ENCODE measurements at places on chromosomes 2 and 18.

DNA sequence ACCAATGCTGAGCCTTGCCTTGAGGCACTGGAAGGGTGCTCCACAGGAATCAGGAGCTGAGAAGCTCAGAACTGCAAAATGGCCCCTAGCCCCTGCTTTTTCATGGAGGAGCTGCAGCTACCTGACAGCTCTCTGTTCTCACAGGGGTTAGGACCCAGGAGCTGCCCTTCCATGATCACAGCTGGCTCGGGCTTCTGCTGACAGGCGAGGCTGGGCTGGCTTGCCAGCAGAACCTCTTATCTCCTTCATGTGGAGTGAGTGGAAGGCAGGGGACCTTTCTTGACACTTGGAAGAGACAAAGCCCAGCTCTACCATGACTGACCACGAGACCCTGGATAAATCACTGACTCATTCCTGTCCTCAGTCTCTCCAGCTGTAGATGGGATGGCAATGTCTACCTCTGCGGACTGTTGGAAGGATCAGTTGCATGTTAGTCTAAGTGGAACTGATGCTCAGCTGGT lies 113.4 kb downstream of the CAPN13 start:
- no peak for DNase-seq

DNA sequence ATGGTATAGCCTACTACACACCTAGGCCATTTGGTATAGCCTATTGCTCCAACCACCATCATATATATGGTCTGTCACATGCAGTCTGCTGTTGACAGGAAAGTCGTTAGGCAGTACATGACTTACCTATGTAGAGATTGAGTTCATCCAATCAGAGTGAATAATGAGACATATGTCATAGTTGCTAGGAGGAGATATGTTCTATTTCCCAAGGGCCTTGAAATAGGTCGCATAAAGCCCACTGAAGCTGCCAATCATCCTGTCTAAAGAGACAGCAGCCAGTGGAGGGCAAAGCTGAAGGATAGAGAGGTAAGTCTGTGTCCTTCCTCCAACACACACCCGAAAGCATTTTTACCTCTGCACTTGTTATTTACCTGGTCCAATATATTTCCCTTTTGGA lies 263.4 kb downstream of the PTPRM start:
- DNase-seq = no peak

DNA sequence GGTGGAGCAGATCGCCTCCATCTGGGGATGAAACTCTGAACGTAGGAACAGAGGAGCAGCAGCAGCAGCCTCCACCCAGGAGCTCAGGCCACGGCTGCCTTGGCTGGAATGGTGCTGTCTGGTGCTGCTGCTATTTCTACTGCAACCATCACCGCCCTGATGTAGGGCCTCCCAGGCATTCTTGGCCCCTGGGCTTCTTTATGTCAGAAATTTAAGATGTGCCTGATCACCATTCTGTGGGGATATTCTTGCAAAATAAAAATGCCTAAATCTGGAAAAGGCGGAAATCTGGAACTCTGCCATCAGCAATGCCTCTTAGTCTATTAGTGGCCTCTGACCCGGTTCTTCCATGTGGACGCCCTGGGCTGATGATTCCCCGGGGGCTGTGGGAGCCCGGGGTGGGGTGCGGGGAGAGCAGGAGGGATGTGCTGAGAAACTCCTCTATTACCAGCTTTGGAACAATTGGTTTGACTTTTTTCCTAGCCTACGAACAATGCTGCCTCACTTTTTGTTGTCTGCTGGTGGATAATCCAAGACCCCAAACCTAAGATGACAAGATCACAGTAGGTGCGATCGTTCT lies 47.2 kb downstream of the FAM124B start:
- no peak for DNase-seq

DNA sequence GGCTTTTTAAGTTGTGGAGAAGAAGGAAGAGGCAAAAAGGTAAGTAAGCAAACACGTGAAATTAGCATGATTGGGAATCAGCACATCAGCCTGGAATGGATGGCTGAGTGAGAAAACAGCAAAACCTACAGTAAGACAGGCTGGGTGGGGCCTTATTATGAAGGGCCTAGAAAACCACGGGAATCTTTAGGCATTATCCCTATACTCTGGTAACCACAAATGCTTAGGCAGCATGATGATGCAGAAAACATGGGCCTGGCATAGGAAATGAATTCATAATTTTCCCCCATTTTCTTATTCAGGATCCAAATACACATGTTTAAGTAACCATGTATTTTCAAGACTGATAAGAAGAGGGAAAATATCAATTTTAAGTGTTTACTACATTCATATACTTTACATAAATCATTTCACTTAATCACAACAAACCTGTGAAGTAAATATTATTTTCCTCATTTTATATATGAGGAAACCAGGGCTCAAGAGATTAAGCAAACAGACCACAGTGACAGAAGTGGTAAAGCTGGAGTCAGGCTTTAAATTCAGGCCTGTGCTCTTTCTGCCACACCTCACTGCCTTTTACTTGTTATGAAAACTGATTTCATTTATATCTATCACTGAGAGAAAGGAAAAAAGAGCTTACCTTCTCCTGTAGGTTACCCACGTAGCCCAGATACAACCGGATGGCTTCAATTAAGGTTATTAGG lies 4.0 kb downstream of the TMEM17 start:
- DNase-seq = no peak

DNA sequence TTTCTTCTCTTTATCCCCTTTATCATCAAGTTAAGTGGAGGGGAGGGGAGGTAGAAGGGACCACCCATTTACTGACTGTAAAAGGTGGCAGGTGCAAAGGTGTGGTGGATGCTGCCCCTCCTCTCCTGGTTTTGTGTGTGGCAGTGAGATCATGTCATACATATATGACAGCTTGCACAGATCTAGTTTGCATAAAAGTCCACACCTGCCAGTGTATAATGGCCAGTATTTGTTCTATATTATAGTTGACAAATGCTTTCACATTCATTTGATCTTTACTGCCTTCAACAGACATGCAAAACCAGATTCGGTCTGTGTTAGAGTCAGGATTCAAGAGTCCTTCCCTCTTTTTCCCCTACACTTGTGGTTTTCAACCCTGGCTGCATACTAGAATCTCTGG lies 55.1 kb downstream of the TGFA start:
- DNase-seq = no peak

GRCh38 chr2:217664761-217665160 lies 338.0 kb downstream of the TNS1 start:
- no peak for DNase-seq

DNA sequence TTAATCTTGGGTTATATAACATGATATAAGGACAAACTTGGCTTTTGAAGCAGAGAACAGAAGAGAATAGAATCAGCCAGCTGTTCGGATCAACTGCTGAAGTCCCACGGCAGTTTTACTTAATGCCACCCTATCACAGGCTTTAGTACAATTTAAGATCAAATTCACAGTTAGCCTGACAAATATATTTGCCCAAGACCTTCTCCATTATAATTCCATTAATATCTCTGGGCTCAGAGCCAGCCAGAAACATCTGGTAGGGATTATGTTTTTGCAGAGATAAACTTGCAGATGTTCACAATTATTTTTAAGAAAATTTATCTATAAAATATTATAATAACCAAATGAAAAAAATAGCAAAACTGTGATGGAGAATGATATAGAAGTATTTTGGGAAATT lies 381.4 kb downstream of the RAD51AP2 start:
- DNase-seq = no peak

DNA sequence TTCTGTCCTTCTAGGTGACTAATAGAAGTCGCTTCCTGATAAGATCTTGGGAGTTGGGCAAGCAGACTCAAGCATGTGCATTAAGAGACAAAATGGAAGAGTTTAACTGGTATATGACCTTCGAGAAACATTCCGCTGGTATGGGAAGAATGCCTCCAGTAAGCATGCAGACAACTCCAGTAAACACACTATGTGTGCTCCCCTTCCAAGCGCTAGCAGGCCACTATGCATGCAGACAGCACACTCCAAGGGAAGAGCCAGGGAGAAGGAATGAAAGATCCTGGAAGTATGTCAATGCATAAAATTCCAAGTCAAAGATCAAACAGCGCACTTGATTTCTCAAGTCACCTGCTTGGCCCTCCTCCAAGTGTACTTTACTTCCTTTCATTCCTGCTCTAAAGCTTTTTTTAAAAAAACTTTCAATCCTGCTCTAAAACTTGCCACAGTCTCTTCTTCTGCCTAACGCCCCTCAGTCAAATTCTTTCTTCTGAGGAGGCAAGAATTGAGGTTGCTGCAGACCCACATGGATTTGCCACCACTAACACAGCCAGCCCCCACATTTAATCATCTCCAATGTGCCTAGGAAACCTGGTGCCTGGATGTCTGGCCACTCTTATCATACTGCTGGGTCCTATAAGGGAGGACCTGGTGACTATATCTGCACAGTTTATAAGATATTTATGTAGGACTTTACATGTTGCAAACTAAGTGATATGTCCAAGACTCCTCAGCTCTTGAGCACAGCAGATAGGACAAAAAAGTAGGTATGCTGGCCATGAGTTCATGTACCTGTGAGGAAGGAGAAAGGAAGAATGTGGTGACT lies 239.8 kb downstream of the PDE11A start:
- DNase-seq = no peak

DNA sequence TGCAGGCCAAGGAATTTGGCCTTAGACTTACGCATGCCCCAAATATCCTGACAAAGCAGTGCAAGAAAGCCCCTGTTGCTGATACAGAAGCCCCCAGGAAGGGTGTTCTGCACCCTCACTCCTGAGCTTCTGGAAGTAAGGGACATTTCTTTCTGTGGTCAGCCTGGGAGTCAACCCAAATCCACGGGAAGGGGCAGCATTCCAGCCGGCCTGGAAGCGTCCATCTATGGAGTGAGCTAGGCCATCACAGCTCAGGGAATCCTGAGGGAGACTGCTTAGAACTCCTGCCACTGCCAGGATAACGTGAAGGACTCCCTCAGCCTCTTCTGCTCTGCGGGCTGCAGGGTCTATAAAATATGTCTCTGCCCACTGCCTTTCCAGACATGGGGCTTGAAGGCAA lies 173.9 kb downstream of the ANAPC1 start:
- DNase-seq = no peak

- DNase-seq = no peak
These were observed 117.5 kb downstream of the ESCO1 start for GRCh38 chr18:21483051-21483450.

DNA sequence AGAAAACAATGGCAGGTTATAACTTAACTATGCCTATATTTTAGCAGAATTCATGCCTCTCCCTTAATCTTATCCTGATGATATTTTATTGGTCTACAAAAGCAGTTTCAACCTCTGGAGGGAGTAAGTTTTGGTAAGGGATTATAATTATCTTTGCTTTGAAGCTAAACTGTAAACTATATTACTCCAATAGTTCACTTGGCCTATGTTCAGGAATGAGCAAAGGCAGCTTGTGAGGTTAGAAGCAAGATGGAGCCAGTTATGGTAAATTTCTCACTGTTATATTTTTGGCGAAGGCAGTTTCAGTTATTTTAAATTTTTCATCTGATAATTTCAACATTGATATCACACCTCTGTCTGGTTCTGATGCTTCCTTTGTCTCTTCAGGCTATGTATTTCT lies 192.5 kb upstream of the RGPD4 start:
- DNase-seq = no peak

- DNase-seq = no peak
These were observed 178.2 kb downstream of the LOXHD1 start for GRCh38 chr18:46478796-46479195.

- DNase-seq = no peak
These were observed at the start of gene C1GALT1C1L for GRCh38 chr2:43676322-43677050. Gene C1GALT1C1L, minus strand, starts transcription at chr2:43676429. Its CDS starts 107 bp downstream, at chr2:43676322.

DNA sequence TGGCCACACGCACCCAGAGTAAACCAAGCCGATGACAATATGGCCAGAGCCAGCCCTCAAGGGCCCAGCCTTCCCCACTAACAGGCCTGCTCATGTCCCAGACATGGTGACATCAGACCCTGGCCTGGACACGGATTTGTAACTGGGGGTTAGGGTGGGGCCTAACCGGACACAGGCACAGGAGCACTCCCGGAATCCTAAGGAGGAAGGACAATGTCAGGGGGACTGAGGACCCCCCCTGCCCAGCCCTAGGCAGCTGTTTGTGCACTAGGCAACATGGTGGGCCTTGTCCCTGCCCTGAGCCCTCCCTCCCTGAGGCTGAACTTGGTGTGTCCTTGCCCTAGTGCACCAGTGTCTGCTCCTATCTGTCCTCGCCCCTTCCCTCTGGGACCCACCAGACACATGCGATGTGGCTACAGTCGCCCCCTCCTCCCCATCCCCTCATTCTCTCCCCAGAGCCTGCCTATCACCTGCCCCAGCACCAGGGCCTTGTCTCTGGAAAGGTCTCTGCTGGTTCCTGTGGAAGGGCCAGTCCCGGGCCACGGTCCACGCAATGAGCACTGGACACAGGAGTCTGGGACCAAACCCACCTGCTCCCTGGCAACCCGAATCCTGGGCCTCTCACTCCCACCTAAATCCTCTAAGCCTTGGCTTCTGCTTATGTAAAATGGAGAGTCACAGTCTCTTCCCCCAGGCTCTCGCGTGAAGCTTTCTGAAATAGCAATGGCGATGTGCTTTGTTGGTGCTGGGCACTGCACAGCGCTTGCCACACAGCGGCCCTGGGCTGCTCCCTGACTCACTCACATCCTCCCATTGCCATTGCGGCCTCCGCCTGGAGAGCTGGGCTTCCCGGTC lies 76.5 kb upstream of the RAB6C start:
- no peak for DNase-seq

DNA sequence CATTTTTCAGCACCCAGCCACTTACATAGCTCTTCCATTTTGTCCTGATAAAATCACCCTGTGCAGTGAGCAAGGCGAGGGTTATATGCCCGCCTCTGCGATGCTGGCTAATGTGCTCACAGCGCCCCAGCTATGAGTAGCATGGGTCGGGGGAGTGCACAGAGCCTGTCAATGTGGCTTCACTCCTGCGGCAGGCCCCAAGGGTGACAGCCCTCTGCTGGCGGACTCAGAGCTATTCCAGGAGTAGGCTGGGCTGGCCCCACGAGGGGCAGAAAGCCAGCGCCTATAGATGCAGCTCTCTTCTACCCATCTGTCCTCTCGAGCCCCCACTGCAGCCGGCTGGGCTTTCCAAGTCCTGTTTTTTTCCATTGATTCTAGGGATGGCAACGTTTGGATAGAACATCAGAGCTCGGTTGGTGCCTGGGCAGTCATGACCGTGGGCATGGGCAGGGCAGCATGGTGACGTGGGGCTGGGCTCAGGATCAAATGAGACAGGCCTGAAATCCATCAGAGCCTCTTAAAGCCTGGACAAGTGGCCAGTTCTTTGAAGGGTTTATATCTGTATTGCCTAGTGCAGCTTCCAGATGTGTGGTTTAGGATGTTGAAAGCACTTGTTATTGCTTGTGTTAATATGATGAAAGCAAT lies 134.7 kb downstream of the MCFD2 start:
- no peak for DNase-seq

GRCh38 chr2:169824373-169825333 lies at the start of gene METTL5:
Gene METTL5, minus strand, starts transcription at chr2:169824905. Its CDS starts 308 bp downstream, at chr2:169824597.
- peak; percentile 78 for DNase-seq

Data from inflammatory macrophage treated with lipopolysaccharide for 4 hours (primary cell).